ENCODE measurements at places on chromosomes 6 and 20. TPM values are rescaled to one million over a fixed set of nuclear protein-coding genes. Genes with fewer than 3 reads are reported as not detected.

The HLA-DQB1 gene
- polyA plus RNA-seq = 10.8 TPM

The HLA-DRA gene
- polyA plus RNA-seq = 382 TPM

The CASS4 gene
- polyA plus RNA-seq = 0.20 TPM

The HEY2 gene
- polyA plus RNA-seq = 46.1 TPM
